Cortex of kidney (tissue), 1 donor: ENCODE measurements at places on chromosomes 13 and 19.

- DNase-seq, result no peak
Measured at GRCh38 chr13:79898996-79899395, 418.0 kb downstream of the NDFIP2 start.

- no peak for DNase-seq
Measured at GRCh38 chr13:60642552-60642951, 245.5 kb downstream of the TDRD3 start.

- no peak for DNase-seq
Measured at GRCh38 chr19:28727480-28728159, 485.3 kb downstream of the UQCRFS1 start.

GRCh38 chr19:48398375-48399235, 5.1 kb downstream of the GRIN2D start:
- DNase-seq, result no peak

DNA sequence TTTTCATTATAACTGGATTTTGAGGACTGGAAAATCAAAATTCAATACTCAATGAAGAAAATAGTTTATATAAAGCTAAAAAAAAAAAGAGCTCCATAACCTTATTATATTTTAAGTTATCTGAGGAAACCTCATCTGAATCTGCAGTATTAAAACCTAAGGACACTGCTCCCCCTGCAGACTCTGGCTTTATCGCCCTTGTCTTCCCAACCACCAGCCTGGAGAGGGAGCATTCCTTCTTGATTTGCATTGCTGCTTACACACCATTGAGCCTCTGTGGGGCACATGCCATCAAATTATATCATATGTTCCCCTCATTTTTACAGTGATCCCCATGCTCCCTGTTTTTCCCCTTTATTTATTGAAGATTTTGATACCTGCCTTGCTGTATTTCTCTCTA, 871.4 kb upstream of the GPC6 start:
- DNase-seq, result no peak

DNA sequence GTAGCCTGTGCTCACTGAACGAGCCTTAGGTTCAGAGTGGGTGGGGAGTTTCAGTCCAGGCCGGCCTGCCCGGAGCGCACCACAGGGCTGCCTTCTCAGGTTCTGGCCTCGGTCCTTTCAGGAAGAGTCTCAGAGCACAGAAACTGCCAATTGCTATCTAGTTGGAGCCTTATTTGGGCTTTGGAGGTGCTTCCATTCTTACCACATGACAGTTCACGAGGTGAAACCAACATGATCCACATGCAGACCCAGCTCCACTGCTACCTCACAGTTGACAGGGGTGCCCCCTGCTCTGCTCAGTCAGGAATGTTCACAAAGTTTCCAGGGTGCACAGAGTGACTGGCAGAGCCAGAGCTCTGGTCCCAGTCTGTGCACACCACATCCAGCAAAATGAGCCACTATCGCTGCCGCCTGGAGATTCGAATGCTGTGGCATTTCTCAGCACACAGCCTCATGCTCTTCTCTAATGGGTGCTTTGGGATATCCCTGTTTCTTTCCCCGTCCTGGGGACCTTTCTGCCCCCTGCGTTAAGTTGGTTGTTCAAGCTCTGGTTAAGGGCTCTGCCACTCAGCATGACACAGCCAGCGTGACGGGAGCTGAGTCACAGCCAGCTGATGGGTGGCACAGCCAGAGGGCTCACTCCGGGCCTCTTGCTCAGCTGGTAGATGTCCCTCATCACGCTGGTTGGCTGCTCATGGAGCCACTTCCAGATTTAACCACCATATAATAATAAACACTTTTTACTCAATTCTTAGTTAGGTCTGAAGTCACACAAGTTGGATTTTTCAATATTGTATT, 7.5 kb upstream of the SACS start:
- DNase-seq, result no peak

DNA sequence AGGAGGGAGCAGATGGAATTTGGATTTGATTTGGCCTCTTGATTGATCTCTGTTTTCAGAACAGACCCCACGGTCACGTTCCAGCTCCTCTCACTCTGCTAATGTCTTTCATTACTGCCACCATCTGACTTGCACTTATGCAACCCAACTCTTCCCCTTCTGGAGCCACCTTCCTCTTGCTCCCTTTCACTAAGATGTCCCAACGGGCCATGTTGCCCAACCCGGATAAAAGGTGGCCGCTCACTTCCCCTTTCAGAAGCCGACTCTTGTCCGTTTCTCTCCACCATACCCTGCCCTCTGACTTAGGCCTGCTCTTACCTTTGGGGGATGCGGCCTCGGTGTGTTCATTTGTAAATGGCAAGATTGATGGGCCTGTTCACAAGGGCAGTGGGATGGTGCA, 27.4 kb upstream of the CYP4F8 start:
- no peak for DNase-seq

DNA sequence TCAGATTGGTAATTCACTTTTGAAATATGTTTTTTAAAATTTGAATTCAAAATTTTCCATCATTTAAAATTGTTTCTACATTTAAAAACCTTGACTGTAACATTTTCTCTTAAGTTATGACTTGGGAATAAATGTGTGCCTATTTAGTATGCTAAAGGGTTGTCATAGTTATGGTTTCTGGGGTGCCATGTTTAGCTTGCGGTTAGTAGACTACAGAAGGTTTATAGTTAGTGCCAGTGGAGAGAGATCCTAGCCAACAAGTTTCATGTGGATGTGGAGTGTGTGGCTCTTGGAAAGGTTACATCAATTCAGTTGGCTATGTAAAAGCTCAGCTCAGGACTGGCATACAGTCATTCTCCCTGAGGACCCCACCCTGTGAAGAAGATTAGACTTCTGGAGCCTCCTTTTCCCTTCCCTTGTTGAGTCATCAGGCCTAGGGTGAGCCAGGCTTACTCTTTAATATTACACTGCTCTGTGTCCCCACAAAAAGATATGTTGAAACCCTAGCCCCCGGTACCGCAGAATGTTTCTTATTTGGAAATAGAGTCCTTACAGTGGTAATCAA, 20.4 kb downstream of the LMO7 start:
- no peak for DNase-seq

- DNase-seq, result no peak
Measured at GRCh38 chr19:23075031-23075733, 41.6 kb upstream of the ZNF730 start.

- no peak for DNase-seq
Measured at GRCh38 chr19:45376045-45376724, 5.8 kb upstream of the ERCC2 start.

DNA sequence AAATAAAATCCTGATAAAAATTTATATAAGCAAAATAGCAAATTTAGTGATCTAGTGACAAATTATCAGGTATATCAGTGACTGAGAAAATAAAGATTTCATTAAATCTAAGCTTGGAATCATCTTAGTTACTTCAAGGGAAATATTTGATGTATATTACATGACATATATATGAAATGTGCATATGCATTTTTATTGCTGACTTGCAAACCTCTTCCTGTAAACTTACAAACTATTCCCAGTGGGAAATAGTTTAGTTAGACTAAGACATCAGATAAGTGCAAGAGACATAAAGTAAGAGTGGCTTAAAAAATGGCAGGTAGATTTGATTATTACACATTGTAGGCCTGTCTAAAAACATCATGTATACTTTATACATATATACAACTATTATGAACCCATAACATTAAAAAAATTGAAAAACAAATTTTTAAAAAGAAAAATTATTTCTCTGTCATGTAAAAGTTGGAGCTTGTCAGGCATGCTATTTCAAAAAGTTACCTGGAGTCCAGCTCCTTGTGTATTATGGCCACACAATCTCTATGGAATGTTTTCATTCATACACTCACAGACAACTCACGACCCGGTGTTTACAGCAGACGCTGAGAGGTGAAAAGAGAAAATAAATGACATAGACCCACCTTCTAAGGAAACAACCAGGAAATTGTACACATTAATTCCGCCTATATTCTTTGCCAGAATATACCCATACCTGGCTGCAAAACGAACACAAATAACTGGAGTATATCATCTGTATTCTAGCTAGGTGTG, 724.5 kb downstream of the SLITRK6 start:
- DNase-seq, result no peak
